ENCODE measurements at places on chromosomes 5 and 9.

- DNase-seq, result no peak
Observed at GRCh38 chr5:117738571-117738970, 1163.9 kb upstream of the SEMA6A start.

GRCh38 chr5:151688436-151688835 is 1.7 kb upstream of the SPARC start:
- no peak for DNase-seq

GRCh38 chr5:104757915-104758314 is 1195.3 kb upstream of the NUDT12 start:
- no peak for DNase-seq

- no peak for DNase-seq
Observed at GRCh38 chr9:1272488-1272887, 222.3 kb downstream of the DMRT2 start.

- DNase-seq, result no peak
Observed at GRCh38 chr9:11135851-11136250, 523.0 kb upstream of the PTPRD start.

- DNase-seq, result no peak
Observed at GRCh38 chr5:5285906-5286305, 136.6 kb upstream of the ICE1 start.

Data from NCI-H1436 (cell line).